ENCODE measurements at places on chromosomes 2 and 18.

- no peak for DNase-seq
Observed at GRCh38 chr2:169073963-169074751, 4.8 kb downstream of the DHRS9 start.

DNA sequence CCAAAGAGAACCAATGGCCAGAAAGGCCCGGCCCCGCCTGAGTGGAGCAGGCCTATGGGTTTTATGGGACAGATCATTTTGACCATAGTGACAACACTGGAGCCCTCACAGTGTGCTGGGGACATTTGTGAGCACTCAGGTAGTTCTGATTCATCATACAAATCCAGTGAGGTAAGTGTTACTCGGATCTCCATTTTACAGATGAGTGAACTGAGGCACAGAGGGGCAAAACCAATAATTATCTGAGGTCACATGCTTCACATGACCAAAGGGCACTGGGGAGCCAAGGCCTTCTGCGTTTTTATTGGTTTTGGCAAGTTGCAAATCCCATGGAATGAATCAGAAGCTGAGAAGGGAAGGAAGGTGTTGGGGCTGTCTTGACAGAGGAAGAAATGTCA, 111.5 kb upstream of the MGAT5 start:
- no peak for DNase-seq

GRCh38 chr2:118593257-118593656, 254.2 kb downstream of the EN1 start:
- no peak for DNase-seq

- no peak for DNase-seq
Observed at GRCh38 chr2:236656166-236656565, 86.5 kb downstream of the ACKR3 start.

- DNase-seq: no peak
Observed at GRCh38 chr2:39210846-39211245, 32.9 kb downstream of the CDKL4 start.

- DNase-seq: no peak
Observed at GRCh38 chr2:216064014-216064630, 17.5 kb downstream of the PECR start.

- DNase-seq: no peak
Observed at GRCh38 chr2:150985741-150986140, 275.9 kb downstream of the RBM43 start.

- peak; percentile 82 for DNase-seq
Observed at GRCh38 chr2:37283207-37283606, 41.4 kb downstream of the PRKD3 start.

GRCh38 chr2:69995511-69995910, 34.1 kb upstream of the ASPRV1 start:
- no peak for DNase-seq

DNA sequence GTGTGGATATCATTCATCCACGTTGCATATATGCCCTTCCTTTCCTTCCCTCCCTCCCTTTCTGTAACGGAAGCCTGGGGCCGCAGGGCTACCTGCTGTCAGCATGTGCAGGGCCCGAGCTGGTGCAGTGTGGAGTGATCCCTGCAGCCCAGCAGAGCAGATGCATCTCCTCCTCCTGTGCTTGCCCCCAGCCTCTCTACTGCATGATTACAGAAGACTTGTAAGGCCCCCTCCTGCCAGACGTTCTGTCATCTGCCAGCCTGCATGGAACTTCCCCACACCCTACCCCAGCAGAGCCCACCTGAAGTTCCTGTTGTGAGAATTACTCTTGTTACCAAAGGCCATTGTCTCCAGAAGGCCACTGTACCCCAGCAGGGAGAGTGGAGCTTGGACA, 67.5 kb upstream of the FOSL2 start:
- DNase-seq: no peak

DNA sequence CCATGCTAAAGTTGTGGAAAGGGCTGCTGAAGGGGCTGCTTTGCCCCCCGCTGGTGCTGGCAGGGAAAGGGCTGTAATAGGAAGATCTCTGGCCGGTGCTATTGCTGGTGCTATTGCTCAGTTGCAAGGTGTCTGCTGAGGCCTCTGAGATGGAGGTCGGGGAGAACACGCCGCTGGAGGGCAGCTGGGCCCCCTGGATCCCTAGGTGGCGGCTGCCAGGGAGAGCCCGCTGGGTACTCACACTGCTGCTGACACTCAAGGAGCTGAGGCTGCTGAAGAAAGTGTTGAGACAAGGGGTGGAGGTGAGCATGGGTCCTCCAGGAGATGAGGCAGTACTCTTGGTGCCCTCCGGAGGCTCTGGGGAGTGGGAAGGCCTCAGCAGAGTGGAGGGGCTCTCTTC, 4.2 kb downstream of the FOXI3 start:
- DNase-seq: no peak

DNA sequence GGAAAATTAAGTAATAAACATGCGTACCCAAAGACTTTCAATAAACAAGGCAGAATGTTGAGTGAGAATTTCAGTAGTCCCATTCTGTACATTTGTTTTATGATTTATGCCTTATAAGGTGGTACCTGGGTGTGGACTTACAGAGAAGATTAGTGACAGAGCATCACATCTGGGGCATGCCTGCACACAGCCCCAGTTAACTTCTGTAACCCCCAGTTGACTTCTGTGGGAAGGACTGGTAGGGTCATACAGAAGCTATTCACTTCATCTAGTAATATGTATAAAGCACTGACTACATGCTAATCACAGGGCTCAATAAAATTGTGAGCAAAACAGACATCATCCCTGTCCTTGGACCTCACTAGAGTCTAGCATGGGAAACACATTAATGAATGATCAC, 16.1 kb downstream of the MREG start:
- DNase-seq: no peak

DNA sequence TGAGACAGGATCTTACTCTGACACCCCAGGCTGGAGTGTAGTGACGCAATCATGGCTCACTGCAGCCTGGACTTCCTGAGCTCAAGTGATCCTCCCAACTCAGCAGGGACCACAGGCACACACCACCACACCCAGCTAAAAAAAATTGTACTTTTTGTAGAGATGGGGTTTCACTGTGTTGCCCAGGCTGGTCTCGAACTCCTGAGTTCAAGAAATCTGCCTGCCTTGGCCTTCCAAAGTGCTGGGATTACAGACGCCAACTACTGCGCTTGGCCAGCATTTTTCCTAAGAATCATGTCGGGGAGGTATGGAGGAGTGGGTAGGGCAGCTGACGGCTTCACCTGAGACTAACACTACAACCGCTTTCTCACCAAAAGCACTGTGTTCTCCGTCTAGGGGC, 50.4 kb downstream of the CYP26B1 start:
- no peak for DNase-seq

GRCh38 chr18:6820314-6820713, 90.8 kb downstream of the ARHGAP28 start:
- no peak for DNase-seq

GRCh38 chr2:36556842-36557241, 41.1 kb downstream of the FEZ2 start:
- peak; percentile 66 for DNase-seq

GRCh38 chr2:152499896-152500735, 165.1 kb downstream of the FMNL2 start:
- DNase-seq: no peak

- no peak for DNase-seq
Observed at GRCh38 chr2:109345653-109346480, 216.9 kb downstream of the SH3RF3 start.

- DNase-seq: no peak
Observed at GRCh38 chr18:7618891-7619442, 51.9 kb downstream of the PTPRM start.

DNA sequence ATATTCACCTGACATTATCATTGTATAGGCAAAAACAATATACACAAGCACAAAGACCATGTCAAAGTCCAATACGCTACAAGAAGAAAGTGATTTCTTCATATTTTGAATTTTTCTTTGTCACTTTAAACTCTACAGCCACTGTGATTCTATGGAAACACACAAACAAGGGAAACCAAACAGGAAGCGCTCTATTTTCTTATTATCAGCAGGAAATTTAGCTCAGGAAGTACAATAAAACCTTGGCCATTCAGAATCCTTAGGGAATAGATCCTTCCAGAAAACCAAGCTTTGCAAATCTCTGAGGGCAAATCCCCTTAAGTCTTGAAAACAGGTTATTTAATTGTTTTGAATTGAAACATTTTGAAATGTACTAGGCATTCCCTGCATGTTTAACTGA, 336.2 kb downstream of the EPHA4 start:
- DNase-seq: no peak

GRCh38 chr2:166494140-166494624, at the start of gene SCN7A:
TSS of gene SCN7A (minus strand) at chr2:166494249. CDS start at chr2:166477696, 16,553 bp downstream.
- no peak for DNase-seq

DNA sequence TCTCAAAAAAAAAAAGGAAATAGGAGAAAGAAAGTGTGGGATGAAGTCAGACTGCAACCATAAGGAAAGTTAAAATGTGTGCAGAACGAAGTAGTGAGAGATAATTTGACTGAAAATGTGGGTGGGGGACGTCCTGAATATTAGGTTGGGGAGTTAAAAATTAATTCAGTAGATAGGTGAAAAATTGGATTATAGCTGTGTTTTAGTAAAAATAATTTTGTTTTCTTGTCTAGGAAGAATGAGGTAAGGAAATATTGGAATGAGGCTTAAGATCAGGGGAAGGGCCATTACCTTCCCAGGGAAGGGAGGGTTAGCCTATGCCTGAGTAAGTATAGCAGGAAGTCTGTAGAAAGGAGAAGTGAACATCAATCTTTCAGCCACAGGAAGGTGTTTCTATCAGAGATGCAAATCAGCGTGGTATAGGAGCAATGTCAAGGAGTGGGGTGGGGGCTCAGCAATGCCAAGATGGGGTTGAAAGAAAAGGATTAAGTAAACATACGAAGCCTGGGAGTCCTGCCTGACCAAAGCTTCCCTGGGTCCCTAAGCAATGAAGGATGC, 250.9 kb downstream of the PIEZO2 start:
- DNase-seq: no peak

DNA sequence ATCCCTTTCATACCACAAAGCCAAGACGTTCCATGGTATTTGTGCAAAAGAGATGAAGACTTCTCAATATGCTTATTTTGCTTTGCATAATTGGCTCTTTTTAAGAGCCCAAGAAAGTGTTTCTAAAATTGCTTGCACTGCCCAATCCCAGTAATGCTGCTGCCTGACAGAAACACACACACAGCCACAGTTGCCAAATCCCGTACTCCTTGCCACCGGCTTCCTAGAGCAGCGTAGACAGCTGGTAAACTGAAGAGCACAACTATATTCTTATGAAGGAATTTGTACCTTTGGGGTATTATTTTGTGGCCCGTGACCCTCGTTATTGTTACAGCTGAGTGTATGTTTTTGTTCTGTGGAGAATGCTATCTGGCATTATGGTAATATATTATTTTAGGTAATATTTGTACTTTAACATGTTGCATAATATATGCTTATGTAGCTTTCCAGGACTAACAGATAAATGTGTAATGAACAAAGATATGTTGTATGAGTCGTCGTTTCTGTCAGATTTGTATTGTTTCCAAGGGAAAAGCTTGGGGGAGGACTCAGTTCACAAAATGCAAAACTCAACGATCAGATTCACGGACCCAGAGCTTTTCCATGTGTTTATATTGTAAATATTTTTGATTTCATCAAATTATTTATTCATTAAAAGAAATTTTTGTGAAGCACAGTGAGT, 202.9 kb upstream of the RAB12 start:
- DNase-seq: no peak

- no peak for DNase-seq
Observed at GRCh38 chr2:178075006-178075326, 2.4 kb upstream of the PDE11A start.

DNA sequence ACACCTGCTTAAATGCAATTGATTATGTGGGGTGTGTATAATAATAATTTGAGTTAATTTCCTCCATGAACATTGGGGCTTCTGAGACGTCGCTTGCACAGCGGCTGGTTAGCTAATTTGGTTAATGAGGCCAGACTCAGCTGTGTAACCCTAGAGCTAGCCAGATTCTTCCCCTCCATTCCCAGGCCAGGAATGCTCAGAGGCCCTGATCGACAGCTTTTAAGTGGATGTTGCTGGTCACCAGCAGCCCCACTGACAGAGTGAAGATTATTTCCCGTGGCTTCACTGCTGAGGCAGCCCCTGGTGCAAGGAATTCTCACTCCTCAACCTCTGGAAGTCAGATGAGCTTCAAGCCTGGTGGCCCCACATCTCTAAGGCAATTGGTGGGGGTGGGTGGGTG, 12.4 kb upstream of the EPAS1 start:
- DNase-seq: no peak

DNA sequence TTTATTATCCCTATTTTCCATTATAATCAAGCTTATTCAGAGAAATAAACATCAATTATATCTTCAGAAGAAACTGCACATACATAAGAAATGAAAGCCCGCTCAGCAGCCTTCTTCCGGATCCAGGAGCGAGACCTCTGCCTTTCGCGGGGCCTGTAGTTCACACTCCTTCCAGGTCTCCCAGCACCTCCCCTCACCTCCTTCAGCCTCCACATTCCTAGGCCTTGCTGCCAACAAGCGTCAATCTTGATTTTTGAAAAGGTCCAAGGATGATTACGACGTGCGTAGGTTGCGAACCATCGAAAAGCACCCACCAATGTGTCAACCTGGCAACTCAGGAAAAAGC, 355 bp upstream of the KIDINS220 start:
- no peak for DNase-seq

DNA sequence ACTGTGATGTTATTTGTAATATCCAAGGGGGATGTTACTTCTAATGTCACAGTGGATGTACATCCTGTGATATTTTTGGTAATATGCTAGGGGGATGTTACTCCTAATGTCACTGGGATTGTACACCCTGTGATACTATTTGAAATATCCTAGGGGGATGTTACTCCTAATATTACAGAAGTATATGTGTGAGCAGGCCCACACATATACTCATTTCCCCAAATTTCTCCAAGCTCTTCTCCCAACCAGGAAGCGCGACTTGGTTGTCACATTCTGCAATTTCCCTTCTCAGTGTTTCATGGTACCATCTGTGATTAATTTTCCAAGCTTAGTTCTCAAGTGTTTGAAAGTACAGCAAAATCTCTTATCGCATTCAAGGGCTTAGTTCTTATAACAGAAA, 29.5 kb upstream of the CHN1 start:
- DNase-seq: no peak

- DNase-seq: no peak
Observed at GRCh38 chr2:63071664-63072063, 21.0 kb downstream of the OTX1 start.

DNA sequence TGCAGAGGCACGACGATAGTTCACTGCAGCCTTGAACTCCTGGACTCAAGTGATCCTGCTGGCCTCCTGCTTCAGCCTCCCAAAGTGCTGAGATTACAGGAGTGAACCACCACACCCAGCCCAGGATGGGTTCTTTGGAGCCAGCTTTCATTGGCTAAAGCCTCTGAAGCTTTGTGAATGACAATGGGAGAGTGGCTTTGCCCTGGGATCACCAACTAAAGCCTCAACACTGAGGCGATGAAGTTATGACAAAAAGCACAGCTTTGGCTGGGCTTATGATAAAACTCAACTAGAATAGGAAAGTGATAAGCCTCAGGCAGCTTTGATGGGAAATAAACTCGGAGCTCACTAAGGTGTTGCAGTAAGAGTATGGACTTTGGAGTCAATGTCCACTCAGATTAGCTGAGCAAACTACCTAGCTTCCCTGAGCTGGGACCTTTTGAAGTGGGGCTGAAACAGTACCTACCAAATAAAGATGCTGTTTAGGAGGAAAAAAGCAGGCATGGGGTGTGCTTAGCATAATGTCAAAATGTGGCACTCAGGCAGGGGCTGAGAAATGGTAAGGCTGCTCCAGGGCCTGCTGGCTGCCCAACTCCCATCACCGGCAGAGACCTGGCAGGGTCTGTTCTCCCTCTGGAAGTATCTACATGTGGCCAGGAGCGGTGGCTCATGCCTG, 4.3 kb downstream of the TMEM127 start:
- DNase-seq: no peak

GRCh38 chr18:26637324-26637723, 89.0 kb upstream of the KCTD1 start:
- DNase-seq: no peak

All from HS-27A (cell line).